T-helper 1 cell treated with Interleukin-12 subunit alpha and Interleukin-12 subunit beta and Interleukin-4 antibody, amounts not matched to agents 30 ng/mL and 1 ng/mL, for 36 hours (primary cell): ENCODE measurements at places on chromosomes 11 and 22. TPM values are rescaled to one million over a fixed set of nuclear protein-coding genes. Genes with fewer than 3 reads are reported as not detected.

The ACRV1 gene
- not detected in 2 replicates for total RNA-seq

The PLAAT5 gene
- total RNA-seq = not detected in 2 replicates

The KCNJ5 gene
- not detected in 2 replicates for total RNA-seq

The IGSF9B gene
- total RNA-seq = 89.6 and 97.2 TPM in 2 replicates

The TMPRSS5 gene
- total RNA-seq = 0.49 and 1.2 TPM in 2 replicates

The THYN1 gene
- 49.4 and 52.2 TPM in 2 replicates for total RNA-seq

The IGHMBP2 gene
- total RNA-seq = 28.7 and 32.0 TPM in 2 replicates
